ENCODE measurements at places on chromosomes 4 and X. TPM values are rescaled to one million over a fixed set of nuclear protein-coding genes. Genes with fewer than 3 reads are reported as not detected.

GRCh38 chrX:6545712-6546111 is 10.8 kb upstream of the VCX3A start:
- no peak for DNase-seq

The NCAPG gene
- total RNA-seq, result 79.6 TPM

DNA sequence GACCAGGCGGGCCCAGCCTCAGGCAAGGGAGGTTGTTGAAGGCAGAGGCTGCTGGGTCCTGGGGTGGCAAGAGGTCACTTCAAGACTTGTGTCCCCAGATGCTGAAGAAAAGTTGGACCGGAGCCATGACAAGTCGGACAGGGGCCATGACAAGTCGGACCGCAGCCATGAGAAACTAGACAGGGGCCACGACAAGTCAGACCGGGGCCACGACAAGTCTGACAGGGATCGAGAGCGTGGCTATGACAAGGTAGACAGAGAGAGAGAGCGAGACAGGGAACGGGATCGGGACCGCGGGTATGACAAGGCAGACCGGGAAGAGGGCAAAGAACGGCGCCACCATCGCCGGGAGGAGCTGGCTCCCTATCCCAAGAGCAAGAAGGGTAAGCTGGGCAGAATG is 4.4 kb downstream of the PQBP1 start:
- DNase-seq, result no peak

The DCLK2 gene
- 29.2 TPM for total RNA-seq

DNA sequence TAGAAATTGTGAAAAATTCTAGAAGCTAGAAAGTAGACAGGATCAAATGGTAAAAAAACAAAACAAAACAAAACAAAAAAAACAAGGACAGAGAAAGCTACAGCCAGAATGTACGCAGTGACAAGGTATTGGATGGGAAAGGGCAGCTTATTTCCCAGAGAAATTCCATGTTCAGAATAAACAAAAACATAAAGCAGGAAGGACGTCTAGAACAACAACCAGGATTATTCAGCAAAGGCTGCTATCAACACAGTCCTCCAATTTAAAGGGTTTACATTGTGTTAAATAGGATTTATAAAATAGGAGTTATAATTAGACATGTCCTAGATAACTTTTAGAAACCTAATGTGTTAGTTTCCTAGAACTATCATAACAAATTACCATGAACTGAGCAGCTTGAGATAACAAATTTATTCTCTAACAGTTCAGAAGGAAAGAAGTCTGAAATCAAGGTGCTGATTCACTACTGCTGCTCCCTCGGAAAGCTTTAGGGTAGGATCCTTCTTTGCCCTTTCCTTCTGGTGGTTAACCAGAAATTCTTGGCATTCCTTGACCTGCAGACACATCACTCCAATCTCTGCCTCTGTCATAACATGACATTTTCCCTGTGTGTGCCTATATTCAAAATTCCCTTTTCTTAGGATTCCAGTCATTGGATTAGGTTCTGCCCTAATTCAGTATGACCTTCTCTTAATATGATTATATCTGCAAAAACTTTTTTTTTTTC is 175.6 kb downstream of the SNCA start:
- DNase-seq, result no peak

The ATP1B4 gene
- not detected for total RNA-seq

All from neural crest cell (in vitro differentiated cells).